SK-N-MC (cell line): ENCODE measurements at places on chromosomes 7 and 10.

DNA sequence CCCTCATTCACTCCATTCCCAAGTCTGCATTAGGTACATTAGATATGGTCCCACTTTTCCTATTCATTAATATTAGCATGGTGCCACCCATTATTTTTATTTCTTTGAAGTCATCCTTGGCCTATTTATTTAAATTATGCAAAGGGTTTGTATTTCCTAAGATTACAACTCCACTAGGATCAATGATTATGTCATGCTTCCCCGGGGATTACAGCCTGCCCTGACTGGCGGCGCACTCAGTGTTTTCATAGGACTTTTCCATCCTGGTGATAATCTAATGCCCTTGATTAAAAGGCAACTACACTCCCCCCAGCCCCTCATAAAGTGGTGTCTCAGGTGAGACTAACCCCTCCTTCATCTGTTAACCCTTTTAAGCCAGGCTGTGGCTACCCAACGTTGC, 187.2 kb downstream of the POU6F2 start:
- no peak for DNase-seq

DNA sequence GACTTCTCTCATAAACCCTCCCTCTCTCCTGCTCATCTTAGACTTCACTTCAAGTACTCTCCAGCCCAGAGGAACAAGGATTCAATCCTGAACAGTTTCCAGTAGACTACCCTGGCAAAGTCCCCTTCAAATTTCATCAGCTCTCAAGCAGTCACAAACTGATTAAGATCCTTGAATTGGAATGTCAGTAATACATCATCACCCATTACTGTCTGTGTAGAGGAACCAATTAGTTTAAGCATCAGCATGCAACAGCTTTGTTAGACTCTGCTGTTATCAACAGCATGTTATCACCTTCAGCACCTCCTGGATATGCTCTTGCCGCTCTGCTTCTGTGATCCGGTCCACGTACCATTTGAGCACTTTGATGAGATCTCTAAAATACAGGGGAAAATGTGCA, 307.0 kb upstream of the IMMP2L start:
- DNase-seq, result no peak

- DNase-seq, result no peak
These were observed 286.4 kb upstream of the LRRN3 start for GRCh38 chr7:110804501-110804900.

DNA sequence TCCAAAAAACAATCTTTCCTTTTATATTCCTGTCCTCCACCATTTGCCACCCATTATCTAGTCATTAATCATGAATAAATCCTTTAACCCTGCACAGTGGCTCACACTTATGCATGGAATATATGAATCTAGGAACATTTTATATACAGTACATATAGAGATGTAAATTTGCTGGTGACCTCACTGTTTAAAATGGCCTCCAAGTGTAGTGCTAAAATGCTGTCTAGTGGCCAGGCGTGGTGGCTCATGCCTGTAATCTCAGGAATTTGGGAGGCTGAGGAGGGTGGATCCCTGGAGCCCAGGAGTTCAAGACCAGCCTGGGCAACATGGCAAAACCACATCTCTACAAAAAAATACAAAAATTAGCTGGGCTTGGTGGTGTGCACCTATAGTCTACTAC, 9.6 kb downstream of the NANOS1 start:
- no peak for DNase-seq

GRCh38 chr7:90383861-90384260, 19.4 kb upstream of the CLDN12 start:
- DNase-seq, result no peak

- DNase-seq, result no peak
These were observed 23.6 kb downstream of the SORBS1 start for GRCh38 chr10:95537542-95537927.

DNA sequence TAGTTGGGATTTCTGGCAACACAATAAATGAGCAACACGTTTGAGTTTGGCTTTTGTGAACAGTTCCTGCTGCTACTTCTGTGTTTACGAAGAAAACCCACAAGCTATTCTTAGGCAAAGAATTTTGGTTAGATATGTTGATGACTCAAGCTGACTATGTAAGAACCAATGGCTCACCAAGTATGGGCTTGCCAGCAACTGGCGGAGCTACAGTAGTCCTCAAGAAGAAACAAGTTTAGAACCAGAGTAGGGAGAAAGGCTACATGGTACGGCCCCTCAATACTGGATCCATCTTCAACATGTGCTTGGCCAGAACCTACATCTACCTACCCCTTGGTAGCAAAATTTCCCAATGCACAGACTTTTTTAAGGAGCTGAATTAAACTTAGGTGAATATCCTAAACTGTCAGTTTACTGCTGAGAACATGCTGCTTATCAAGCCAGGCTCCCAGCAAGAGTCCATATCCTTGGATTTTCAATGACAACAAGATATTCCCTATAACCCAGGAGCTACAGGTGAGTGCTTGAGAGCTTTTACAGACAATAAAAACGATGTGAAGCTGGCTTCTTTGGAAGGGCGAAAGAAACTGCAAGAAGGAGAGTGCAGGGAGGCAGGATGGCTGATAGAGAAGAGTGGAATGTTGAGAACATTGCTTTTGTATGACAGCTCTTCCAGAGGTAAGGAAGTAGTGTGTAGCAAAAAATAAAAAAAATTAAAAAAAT, 74.3 kb upstream of the ASAH2 start:
- DNase-seq, result no peak

- no peak for DNase-seq
These were observed 465.5 kb downstream of the KCNMA1 start for GRCh38 chr10:77172086-77172485.

DNA sequence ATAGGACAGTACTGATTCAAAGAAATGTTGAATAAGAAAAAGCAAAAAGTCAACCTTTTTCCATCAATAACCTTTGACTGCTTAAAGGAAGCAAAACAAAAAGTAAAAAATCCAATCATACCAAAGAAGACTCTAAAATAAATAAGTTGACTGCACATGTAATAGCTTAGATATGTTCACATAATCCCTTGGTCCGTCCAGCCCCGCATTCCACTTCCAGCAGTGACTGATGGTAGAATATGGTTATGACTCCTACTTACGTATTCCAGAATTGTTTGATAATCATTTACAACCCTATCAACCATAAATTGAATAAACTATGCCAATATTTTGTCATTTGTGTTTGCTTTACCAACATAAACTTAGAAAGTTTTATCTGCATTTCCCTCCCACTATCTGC, 77.9 kb downstream of the CTNNA3 start:
- DNase-seq, result no peak

DNA sequence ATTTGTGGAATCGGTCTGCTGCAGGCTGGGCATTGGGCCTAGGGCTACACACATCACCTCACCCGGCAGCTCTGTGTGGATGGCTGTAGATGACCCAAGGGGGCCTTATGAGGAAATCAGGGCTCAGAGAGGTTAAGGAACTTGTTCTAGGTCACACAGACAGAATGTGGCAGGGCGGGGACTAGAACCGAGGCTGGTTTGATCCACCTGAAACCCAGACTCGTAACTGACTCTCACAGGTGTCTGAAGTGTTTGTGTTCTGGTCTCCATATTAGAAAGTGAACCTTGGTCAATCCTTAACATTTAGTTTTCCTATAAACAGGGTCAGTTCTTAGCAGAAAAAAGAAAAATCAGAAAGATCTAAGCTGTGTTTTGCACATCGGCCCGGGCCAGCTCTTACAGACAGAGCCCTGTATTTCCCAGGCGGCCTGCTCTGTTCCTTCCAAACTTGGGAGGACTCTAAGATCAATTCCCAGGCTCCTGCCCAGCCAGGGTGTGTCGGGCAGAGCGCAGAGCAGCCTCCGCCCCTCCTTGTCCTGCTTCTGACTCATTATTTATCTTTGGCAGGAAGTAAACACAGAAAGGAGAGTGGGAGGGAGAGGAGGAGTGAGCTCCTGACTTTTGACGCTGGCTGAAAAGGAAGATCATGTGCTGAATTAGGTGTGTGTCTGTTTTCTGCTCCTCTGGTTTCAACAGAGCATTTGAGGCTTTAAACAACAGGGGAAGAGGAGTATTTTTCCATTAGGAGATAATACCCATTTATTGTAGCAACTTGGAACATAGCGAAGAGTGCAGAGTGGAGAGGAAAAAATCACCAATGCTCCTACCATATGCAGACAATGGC, 74.1 kb downstream of the TACC2 start:
- DNase-seq, result no peak

DNA sequence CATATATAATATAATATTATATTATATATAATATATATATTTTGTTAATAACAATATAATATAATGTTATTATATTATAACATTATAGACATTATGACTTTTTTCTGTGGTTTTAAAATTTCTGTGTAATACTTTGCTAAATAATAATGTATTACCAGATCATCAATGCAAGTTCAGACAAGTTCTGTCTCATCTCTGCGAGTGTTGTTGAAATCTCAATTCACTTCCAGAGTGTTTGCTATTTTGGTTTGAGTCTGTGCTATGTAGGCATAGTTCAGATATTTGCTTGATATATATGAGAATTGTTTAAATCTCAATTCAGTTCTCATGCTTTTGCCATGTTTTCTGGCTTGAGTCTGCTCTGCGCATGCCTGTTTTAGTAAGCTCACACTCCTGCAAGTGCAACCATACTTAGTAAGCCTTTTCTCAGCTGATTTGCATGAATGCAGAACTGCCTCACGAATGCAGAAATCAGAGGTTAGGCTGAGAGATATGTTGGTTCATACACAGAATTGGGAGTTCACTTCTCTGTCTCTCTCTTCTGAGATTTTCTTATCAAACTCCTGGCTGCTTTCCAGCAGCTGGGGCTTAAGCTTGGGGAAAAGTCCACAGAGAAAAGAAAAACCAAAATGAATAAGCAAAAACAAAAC, 830.2 kb upstream of the SORCS1 start:
- no peak for DNase-seq

- DNase-seq, result no peak
These were observed 193.0 kb upstream of the PITRM1 start for GRCh38 chr10:3365630-3366029.

GRCh38 chr10:125165584-125166573, 5.5 kb upstream of the CTBP2 start:
- no peak for DNase-seq

DNA sequence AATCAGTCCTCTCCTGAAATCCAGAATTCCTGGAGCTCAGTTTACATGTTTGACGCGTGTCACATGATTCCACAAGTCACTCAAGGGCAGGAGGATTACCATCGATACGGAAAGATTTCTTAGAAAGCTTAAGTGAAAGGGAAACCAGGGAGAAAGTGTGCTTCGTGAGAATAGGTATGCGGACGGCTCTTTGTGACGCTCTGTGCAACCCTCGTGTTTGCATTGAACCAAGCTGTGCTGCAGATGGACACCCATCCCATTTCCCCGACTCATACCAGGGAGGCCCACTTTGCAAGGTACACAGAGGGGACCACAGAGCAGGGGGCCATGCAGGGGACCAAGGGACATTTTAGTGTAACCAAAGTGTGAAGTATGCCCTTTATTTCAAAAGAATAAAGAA, 43.2 kb downstream of the IKZF1 start:
- DNase-seq, result no peak

- no peak for DNase-seq
These were observed 625.2 kb upstream of the CELF2 start for GRCh38 chr10:10392511-10392910.

- no peak for DNase-seq
These were observed 106.6 kb upstream of the SHH start for GRCh38 chr7:155918720-155919390.

DNA sequence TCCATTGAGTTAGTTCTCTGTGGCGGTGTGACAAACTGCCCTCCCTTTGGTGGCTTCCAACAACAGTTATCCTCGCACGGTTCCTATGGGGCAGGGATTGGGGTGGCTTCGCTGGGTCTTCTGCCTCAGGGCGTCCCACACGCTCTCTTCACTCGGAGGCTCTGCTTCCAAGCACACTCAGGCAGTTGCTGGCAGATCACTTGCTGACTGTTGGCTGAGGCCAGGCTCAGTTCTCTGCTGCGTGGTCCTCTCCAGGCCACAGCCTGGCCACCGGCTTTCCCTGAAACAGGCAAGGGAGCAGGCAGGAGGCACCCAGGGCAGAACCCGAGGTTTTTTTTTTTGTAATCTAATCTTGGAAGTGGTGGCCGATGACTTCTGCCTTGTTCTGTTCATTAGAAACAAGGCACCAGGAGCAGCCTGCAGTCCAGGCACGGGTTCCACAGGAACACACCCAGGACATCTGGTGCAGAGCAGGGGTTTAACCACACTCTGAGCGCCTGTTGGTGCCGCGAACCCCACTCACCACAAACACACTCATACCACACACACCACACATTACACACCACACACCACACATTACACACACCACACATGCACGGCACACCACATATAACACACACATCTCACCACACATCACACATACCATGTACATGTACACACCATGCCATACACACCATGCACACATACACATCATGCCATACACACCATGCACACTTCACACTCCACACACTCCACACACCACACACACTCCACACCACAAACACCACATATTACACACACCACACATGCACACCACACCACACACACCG, 112.2 kb downstream of the PTPN20 start:
- DNase-seq, result no peak

GRCh38 chr10:21953585-21954057, 49.9 kb downstream of the DNAJC1 start:
- DNase-seq, result no peak

DNA sequence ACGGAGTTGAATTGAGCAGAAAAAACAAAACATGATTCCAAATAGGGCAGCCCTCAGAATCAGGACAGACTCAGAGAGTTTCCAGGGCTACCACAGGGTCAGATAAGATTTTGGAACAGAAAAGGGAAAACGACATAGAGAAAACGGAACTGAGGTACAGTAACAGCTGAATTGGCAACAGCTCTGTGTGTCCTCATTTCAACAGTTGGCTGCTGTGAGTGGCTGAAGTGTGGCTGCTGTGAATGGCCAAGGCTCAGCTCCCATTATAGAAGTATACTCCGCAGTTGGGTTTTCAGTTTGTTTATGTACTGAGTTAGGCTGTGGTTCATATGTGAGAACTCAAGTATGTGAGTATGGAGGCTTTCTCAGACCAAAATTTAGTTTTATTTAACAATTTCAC, 32.0 kb downstream of the ANTXRL start:
- DNase-seq, result no peak

DNA sequence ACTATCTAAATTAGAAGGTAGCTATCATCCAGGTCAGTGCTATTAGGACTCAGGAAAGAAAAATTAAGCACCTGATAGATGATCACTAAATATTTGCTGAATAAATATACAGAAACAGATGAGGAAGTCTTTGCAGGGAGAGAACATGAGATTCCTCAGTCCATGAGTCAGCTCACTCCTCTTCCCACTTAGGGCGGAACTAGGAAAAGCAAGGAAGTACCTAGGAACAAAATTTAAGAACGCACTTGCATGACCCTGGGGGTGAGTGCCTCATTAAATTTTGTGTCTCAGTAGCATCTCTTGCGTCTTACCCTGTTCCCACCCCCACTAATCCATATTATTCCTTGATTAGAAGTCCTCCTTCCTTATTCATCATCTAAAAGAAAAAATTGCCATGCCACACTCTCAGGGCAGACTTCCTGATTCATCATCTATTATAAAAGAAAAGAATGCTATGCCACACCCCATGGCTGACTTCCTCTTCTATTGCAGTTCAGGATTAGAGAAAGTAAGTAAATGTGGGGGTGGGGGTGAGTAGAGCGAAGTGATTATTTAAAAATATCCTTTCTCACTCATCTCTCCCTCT, 208.8 kb downstream of the THSD7A start:
- no peak for DNase-seq
